AML-193 (cell line): ENCODE measurements at places on chromosomes 3 and 15.

DNA sequence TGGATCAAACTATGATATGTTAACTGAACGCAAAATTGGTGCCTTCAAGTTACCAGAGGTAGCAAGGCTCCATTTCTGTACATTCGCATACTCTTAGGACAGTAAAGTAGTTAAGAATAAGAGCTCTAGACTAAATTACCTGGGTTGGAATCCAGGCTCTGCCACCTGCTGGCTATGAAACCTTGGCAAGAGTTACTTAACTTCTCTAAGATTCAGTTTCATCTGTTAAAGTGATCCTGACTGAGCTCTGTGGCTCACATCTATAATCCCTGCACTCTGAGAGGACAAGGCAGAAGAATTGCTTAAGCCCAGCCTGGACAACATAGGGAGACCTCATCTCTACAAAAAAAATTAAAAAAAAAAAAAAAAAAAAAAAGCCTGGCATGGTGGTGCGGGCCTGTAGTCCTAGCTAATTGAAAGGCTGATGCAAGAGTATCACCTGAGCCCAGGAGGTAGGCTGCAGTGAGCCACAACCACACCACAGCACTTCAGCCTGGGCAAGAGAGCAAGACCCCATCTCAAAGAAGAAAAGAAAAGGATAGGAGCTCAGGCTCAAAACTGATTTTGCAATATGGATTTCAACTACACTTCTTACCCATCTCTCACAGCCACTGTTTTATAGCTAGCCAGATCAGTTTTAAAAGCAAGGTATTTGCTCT is 21.3 kb downstream of the GSK3B start:
- no peak for DNase-seq

- DNase-seq = peak; percentile 48
Observed at GRCh38 chr3:59082106-59082505, 32.3 kb upstream of the CFAP20DC start.

GRCh38 chr3:17078926-17079465 is 194.2 kb downstream of the PLCL2 start:
- no peak for DNase-seq

GRCh38 chr15:65819563-65819960 is 27.5 kb upstream of the DENND4A start:
- no peak for DNase-seq

DNA sequence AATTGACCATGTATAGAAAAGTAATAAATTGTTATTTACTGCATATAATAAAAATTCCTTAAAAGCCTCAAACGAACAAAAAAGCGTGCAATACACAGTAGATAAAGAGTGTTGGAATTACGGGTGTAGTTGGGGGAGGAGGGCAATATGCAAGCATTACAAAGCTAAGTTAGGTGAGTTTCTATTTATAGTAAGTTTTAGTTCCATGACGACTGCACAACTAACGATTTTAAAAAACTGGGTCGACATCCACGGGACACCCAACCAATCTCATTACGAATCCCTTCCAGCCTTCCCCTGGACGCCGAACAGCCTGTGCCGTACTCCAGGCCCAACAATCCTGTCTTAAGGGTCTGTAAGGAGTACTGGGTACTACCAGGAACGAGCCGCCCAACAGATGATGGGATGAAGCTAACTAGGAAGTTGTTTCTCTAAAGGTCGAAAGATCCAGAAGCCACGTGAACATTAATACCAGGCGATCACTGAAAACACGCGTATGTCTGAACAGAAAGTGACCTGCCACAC is 677 bp downstream of the POLQ start:
- DNase-seq = peak; percentile 47
